ENCODE measurements at places on chromosomes 5 and 9. TPM values are rescaled to one million over a fixed set of nuclear protein-coding genes. Genes with fewer than 3 reads are reported as not detected.

DNA sequence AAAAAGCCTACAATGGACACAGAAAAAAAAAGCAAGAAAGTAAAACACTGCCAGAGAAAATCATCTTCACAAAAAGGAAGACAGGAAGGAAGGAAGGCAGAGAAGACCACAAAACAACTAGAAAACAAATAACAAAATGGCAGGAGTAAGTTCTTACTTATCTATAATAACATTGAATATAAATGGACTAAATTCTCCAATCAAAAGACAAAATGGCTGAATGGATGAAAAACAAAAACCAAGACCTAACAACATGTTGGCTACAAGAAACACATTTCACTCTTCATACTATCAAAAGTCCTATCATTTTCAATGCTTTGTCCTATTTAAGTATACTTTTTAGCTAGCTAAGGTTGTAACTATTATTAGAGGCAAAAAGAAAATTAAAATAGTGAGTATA is 36.9 kb upstream of the HMGCR start:
- DNase-seq, result no peak

DNA sequence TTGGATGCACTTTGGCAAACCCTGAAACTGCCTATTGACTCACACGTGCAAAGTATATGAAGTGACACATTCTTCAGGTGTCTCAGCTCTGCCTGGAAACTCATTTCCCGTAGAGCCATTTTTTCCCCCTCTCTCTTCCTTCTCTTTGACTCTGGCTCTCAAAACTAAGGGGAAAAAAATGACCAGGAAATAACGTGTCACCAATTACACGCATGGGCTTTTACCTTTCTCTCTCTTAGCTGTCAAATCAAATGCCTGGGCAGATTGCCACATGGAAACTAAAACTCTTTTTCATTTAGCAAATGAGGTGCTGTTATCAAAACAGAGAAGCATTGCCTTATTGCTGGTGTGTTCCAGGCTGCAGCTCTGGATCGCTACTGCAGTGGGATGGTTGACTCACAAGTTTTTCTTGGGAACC is 18.3 kb upstream of the IFNK start:
- DNase-seq, result no peak

GRCh38 chr5:172274951-172275753 is 8.4 kb downstream of the UBTD2 start:
- no peak for DNase-seq

- no peak for DNase-seq
Observed at GRCh38 chr5:143495821-143496275, 92.4 kb upstream of the NR3C1 start.

DNA sequence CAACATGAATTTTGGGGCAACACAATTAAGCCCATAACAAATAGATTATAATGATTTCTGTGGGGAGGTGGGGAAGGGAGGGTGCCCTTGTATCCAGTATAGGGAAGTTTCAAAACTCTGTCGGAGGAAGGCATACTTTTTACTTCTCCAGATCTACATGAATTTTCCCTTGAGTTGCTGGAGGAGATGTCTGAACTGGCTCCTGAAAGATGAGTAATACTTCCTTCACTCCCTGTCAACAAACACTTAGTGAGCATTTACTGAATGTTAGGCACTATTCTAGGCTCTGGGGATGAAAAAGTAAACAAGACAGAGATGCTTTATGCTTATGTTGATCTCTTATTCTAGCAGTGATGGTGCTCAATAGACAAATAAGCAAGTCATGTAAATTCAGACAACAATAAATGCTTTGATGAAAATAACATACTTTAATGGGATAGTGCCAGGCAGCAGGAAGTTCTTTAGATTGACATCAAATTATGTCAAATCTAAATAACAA is 197.9 kb upstream of the ANKH start:
- no peak for DNase-seq

DNA sequence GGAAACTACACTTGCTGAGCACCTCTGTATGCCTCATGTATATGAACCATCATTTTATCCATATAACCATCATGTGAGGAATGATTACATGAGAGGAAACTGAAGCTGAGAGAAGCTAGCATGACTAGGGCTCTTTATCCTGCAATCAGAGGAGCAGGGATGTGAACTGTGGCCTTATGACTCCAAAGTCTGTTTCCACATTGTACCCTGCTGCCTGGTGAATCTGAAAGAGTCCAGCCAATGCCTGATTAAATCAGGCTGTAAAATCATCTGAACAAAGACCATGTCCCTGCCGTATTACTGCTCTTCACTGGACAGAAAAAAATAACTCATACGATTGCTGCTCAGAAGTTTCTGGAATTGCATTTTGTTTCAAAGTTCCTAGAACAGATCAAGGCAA is 67.0 kb downstream of the LPAR1 start:
- DNase-seq, result no peak

DNA sequence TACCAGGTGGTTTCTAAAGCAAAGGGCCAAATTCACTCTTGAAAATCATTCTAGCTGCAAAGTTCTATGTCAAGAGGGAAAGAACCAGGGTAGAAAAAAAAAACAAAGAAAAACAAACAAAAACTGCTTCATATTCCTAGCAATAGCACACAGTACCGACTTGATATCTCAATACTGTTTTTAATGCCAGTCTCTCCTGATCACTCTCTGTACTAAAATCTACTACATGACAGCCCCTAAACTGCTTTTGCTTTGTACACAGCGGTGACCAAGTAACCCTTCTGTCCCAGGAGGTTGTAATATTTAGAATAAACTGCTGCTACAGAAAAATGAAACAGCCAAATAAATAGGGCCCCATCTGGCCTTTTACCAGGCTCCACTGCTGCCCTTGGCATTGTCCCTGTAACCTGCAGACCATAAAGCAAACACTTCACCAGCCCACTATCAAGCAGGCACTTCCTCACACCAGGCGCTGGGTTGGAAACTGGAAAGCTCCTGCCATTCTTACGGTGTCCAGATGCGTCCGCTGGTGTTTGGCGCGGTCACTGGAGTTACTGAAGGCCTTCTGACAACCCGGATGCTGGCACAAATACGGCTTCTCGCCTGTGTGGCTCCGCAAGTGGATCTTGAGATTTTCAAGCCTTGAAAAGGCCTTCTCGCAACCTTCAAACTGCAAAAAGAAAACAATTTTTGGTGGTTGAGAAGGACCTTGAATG is 363.2 kb downstream of the GLIS3 start:
- no peak for DNase-seq

GRCh38 chr9:124784509-124784908 is 7.6 kb downstream of the OLFML2A start:
- no peak for DNase-seq

DNA sequence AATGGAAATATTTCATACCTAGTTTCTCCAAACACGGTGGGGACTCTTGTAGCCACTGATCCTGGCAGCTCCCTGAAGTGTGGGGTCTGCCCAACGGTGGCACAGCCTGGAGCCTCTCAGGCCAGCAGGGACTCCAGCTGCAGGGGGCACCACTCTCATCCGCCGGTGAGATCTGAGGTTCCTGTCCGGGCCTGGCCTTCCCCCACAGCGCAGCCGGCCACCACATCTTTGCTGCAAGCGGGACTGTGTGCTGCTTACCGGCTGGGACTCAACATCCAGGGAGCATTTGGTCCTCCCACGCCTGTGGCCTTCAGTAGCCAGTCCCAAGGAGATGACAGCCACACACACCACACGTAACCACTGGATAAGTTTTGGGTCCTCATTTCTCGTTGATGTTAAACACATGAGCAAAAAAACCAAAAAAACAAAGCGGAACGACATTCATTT is 7.7 kb upstream of the NKX2-5 start:
- no peak for DNase-seq

GRCh38 chr9:7523426-7524043 is 276.0 kb downstream of the DMAC1 start:
- DNase-seq, result no peak

DNA sequence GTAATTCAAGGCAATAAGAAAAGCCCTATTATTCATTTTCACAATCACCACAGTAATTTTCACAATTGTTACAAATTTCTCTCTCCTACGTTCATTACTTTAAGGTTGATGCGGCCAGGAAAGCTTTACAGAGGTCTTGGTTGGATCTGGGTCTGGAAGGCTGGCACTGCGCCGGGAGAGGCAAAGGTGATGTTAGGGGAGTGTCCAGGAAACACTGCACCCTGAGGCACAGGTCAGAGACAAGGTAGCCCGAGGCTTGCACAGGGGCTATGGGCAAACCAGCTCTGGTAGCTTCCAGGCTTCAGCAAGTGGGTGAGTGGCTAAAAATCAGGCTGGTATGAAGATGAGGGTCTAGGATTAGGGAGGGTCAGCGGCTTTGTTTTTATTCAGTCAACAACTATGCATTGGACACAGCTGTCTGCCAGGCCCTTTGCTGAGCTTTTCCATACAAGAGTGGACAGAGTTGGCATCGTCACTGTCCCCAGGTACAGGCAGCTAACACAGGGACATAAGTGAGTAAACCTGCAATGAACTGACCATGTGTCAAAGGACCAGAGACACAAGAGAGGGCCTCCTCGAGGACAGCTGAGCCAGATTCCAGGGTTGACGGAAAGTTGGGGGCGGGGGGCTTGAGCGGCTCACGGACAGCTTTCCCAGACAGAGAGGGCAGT is 12.4 kb upstream of the TENT4A start:
- no peak for DNase-seq

DNA sequence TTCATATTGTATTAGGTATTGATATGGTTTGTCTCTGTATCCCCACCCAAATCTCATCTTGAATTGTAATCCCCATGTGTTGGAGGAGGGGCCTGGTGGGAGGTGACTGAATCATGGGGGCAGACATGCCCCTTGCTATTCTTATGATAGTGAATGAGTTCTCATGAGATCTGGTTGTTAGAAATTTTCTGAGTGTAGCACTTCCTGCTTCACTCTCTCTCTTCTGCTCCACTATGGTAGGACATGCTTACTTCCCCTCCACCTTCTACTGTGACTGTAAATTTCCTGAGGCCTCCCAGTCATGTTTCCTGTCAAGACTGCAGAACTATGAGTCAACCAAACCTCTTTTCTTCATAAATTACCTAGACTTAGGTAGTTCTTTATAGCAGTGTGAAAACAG is 187.4 kb upstream of the SLC24A2 start:
- no peak for DNase-seq

- no peak for DNase-seq
Observed at GRCh38 chr5:180646963-180647305, 2.5 kb downstream of the FLT4 start.

GRCh38 chr9:26373616-26374015 is 519.0 kb downstream of the CAAP1 start:
- no peak for DNase-seq

- DNase-seq, result no peak
Observed at GRCh38 chr9:93475856-93476255, 22.5 kb upstream of the FAM120AOS start.

DNA sequence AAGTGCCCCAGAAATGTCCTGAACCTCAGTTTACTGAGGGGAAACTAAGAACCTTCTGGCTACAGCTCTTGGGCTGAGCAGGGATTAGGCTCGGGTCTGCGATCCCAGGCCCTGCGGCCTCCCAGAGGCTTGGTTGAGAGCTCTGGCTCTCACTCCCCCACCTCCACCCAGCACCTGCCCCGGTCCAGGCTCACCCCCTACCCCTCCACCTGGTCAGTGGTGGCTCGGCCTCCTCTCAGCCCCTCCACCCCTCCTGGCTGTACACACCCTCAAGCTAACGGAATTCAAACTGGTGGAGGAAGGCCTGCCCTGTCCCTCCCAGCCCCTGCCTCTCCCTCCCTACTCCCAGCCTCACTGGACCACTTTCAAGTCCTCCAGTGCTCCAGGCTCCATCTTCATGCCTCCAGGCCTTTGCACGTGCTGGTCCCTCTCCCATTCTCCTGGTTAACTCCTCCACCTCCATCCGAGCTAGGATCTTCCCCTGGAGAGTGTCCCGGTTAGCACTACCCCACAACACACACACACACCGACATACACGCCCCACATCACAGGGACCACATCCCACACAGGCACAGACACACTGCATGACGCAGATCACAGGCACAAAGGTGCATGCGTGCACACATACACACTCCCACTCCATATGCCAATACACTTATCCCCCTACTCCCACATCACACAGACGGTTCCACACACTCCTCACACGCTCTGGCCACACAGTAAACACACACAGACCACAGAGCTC is 130.9 kb downstream of the C9orf50 start:
- peak; percentile 56 for DNase-seq

DNA sequence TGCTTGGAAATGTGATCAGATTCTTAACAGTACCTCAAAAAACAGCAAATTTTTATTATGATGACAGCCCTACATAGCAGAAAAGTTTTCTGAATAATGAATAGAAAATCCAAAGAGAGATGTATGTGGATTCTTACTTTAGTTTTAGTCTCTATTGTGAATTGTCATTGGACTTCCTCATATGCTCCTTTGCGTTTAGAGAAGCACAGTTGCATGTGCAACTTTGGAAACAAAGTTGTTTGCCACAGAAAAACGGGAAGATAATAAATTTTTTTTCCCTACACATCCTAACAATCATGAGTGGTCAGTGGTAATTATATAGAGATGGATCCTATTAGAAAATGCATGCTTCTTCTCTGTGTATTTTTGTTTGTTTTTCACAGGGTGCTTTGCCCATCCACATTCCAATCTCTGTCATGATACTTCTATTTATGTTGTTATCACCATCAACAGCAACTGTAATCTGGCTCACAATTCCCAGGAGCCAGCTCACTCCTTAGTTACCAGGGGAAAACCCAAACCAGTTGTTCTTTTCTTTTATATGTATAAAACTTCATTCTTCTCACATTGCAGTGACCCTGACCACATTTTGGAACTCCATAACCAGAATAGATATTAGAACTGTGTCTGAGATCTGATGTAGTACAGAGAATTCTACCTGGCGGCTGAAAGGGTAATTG is 118.7 kb downstream of the NDUFS4 start:
- no peak for DNase-seq

- DNase-seq, result no peak
Observed at GRCh38 chr5:164679461-164679860, 1174.0 kb downstream of the MAT2B start.

GRCh38 chr9:127318651-127319167 is 54.1 kb downstream of the GARNL3 start:
- no peak for DNase-seq

- no peak for DNase-seq
Observed at GRCh38 chr5:57953792-57954191, 471.2 kb upstream of the ACTBL2 start.

GRCh38 chr9:91503673-91504081 is 80.0 kb upstream of the NFIL3 start:
- no peak for DNase-seq

GRCh38 chr9:92480291-92480771 is 2.0 kb downstream of the ASPN start:
- no peak for DNase-seq

TEX48 gene
- not detected for total RNA-seq

ACTBL2 gene
- total RNA-seq, result not detected

FAT2 gene
- not detected for total RNA-seq

GPR150 gene
- 4.4 TPM for total RNA-seq
